ENCODE measurements at places on chromosomes 13 and 19.

- no peak for DNase-seq
Observed at GRCh38 chr13:27298849-27299248, 28.2 kb downstream of the RASL11A start.

- DNase-seq, result no peak
Observed at GRCh38 chr13:26323127-26323526, 69.2 kb downstream of the CDK8 start.

- no peak for DNase-seq
Observed at GRCh38 chr13:45792827-45793303, 58.7 kb downstream of the SIAH3 start.

DNA sequence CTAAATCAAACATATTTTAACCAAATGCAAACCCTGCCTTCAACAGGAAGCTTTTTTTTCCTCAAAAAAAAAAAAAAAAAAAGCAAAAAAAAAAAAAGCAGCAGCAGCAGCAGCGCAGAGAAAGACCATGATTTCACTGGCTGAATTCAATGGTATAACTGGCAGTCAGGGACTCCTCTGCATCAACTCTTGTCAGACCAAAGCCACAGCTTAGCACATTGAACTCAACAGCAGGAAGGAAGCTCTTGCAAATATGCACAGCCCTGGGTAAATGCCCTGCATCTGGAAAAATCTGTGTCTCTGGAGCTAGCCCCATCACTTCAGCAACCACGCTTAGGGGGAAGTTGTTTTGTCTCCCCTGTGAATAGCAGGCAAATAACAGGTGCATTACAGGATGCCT, 17.6 kb upstream of the DHRS12 start:
- DNase-seq, result no peak

DNA sequence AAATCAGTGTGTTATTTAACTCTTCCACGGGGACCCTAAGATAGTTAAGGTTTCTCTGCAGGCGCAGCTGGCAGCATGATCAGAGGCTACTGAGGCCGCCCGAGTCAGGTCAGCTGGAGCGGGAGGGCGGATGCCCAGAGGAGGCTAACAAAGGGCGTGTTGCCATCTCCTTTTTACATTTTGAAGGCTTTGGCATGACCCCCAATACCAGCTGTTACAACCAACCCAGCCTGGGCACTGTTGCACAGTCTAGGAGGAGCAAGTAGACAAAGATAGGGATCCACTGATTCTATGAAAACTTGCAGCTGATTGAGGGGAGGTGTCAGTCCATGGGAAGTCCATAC, 15.7 kb downstream of the COL4A2 start:
- DNase-seq, result no peak

DNA sequence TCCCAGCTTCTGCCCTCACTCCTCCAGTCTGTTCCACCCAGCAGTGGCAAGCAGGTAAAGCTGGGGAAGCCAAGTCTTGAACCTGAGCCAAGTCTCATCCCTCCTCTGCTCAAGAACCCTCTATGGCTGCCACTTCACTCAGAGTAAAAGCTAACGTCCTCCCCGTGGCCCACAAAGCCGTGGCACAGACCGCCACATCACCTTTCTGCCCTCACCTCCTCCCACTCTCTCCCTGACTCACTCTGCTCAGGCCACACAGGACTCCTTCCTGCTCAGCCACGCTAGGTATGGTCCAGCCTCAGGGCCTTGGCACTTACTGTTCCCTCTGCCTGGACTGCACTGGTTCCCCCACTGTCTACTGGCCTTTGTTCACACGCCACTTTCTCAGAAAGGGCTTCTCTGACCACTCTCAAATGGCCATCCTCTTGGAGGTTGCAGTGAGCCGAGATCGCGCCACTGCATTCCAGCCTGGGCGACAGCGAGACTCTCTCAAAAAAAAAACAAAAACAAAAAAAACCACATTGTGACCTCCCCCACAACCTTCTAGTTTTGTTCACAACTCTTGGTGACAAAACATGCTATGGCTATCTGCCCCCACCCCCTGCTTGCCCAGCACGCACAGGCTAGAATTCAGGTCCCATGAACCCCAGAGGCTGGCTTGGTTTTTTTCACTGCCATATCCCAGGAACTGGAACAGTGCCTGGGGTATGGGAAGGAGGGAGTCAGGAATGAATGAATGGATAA, 15.8 kb downstream of the NDUFB7 start:
- DNase-seq, result no peak

- no peak for DNase-seq
Observed at GRCh38 chr13:94090773-94091480, 388.6 kb downstream of the DCT start.

DNA sequence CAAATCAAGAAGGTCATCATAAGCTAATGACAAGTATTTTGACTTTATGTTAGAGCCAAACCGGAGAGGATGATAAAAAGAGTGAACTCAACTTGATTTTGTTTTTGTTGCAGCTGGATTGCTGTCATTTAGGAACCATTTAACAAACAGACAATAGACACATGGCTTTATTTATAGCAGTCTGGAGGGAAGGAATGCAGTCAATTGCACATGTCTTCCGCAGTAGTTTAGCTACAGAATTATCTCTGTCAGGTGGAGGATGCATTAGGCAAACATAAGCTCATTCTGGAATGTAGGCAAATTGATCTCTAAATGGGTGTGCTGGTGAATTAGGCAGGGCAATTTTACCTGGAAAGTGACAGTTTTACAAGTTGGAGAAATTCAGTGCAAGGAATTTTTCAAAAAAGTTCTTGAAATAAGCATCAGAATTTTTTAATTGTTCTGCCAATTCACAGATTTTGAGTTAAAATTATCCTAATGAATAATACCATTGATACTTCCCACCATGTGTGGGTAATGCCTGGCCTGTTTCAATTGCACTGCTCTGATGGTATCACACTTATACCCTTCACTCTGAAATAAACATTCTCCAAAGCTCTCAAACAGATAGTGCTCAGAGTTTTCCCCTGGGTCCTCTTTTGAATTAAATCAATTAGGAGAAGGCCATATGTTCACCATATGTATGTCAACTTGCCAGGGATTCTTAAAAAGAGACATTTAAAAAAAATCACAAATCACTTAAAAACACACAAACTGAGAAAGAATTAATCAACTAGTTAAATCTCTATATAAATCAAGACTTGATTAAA, 318.3 kb downstream of the NDFIP2 start:
- DNase-seq, result no peak

DNA sequence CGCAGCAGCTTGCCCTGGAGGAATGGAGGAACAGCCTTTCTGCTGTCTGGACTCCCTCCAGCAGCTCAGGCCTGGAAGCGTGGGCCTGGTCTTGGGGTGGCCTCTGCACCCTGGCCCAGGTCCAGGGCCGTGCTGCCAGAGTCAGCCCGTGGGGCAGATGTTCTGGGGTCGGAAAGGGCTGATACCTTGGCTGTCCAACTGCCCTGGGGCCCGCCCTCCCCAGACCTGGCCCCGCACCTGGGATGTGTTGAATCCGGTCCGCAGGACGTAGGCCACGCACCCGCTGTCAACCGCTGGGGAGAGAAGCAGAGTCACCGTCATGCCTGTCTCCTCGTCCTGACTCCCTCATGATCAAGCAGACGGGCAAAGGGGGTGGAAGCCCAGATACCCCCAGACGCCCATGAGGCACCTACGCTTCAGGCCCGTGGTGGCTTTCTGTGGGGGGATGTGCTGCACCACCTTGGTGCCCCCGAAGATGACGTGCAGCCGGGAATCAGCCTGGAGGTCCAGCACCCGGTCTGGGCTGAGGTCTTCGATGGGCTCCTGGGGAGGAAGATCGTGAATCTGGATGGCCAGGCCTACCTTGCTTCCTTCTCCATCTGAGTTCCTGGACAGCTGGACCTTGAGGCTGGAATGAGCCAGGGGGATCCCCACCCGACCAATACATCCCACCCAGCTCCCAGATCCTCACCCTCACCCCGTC, 7.7 kb downstream of the ATP13A1 start:
- no peak for DNase-seq

- no peak for DNase-seq
Observed at GRCh38 chr13:25215253-25215575, 43.1 kb upstream of the AMER2 start.

GRCh38 chr13:103386341-103386740, 320.1 kb upstream of the SLC10A2 start:
- DNase-seq, result no peak

DNA sequence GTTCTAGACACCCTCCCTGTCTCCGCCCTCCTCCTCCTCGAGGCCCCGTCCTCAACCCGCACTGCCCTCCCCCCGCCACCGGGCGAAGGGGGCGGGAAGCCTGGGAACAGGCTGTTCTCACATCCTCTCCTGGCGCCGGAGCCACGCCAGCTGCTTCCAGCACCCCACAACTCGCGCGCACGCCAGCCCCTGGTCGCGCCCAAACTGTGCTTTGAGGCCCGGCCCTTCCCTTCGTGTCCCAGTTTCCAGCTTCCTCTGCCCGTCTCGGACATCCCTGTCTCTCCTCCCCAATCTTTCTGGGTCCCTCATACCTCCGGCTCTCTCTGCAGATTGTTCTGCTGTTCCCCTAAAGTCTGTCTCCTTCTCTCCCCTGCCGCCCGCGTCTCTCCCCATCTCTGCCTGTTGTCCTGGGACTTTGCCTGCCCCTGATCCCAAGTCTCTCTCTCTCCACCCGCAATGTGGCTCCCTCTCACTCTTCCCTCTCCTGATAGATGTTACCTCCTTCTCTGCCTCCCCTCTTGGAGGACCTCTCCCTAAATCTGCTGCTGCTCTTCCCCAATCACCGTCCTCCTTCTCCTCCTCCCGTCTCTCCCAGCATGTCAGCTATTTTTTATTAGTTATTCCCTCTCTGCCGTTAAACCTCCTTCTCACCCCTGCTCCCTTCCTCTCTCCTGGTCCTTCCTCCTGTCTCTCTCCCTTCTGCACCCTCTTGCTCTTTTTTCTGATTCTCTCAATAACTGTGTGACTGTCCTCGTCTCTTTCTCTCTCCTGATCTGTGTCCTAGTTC, 14.2 kb downstream of the DPF1 start:
- no peak for DNase-seq

GRCh38 chr19:6472713-6473112, 8.6 kb downstream of the CRB3 start:
- DNase-seq, result no peak

DNA sequence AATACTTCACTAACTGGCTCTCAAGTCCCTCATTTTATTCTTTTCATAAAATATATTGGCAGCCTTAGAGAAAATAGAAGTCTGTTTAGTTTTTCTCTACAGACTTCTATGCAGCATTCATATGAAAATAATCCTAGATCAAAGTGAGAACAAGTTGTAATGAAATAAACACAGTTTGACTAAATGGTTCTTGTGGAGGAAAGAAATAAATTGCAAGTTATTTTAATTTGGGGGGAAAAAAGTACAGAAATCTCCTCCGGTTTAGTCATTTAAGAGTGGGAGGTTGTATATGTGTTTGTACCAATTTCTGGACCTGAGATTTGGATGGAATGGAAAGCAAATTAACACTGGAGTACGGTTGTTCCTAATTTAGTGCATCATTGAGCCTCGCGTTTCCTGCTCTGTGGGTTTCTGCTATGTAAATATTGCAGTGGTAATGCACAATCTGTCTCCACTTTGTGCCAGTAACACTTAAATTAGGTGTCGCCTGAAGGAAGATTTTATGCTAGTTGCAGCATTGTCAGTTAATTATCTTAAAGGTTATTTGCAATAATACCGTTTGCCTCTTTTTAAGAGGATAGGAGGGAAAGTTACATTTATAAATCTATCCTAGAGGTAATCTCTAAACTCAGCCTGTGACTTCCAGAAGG, 100.2 kb downstream of the ZIC5 start:
- DNase-seq, result no peak

- no peak for DNase-seq
Observed at GRCh38 chr19:51701468-51702100, 8.5 kb downstream of the SPACA6 start.

- no peak for DNase-seq
Observed at GRCh38 chr19:38632476-38633213, 13.7 kb downstream of the EIF3K start.

- no peak for DNase-seq
Observed at GRCh38 chr13:29428310-29429181, 166.9 kb downstream of the SLC7A1 start.

- DNase-seq, result peak; percentile 86
Observed at GRCh38 chr19:23283925-23284324, 33.7 kb upstream of the ZNF724 start.

DNA sequence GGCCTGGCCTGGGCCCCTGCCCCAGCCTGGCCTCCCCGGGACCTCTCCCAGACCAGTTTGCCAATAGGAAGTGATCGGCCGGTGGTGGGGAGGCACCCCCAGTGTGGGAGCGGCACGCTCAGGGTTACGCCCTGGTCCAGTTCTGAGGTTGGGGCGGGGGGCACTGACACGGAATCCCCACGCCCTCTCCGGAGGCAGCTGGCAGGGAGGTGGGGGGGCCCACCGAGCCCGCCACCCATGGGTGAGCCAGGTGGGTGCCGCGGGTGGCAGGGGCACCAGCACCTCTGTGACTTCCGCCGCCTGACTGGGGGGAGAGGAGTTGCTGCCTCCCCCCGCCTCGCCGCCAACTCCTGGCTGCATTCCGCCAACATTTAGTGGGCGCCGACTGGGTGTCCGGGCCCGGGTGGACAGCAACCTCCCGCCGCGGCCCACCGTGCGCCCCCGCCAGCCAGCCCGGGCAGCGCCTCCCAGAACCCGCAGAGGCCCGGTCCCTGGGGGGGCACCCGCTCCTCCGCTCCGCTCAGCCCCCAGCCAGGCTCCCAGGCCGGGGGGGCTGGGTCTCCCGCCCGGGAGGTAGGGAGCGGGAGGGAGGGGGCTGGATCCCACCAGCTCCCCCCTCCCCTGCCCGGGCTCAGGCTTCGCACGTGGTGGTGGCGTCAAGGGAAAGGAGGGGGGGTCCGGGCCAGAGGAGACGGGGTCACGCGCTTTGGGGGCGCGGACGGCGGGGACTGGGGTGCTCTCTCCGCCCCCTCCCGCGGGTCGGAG, 2.0 kb downstream of the ZBTB7A start:
- DNase-seq, result peak; percentile 81

DNA sequence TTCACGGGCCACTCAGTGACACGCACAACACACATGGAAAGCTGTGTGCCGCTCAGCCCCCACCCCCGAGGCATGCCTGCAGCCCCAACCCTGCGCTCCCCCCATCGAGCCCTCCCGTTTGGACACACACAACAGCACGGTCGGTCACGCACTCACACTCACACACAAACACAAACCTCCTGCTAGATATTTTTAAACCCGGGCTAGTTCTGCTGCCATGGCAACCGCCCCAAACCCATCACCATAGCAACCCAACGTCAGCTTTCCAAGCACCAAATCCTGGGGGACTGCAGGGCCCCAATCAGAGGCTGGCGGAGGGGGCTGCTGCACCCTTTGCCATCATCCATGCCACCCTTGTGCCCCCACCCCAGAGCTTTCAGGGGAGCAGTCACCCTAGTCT, 2.5 kb upstream of the NOVA2 start:
- no peak for DNase-seq

- DNase-seq, result no peak
Observed at GRCh38 chr19:34075661-34076091, 96.6 kb upstream of the LSM14A start.

DNA sequence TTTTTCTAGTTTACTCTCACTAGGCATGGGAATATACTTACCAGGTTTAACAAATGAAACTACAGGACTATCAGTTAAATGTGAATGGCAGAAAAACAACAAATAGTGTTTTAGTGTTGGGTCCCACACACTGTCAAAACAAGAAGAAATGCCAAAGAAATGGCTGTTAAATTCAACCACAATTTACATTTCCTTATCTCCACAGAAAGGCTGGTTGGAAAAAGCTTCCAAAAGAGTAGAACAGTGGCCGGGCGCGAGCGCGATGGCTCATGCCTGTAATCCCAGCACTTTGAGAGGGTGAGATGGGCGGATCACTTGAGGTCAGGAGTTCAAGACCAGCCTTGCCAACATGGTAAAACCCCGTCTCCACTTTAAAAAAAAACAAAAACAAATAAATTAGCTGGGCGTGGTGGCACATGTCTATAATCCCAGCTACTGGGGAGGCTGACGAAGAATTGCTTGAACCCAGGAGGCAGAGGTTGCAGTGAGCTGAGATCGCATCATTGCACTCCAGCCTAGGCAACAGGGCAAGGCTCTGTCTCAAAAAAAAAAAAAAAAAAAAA, 66.5 kb downstream of the SERP2 start:
- DNase-seq, result no peak
